B cell (primary cell): ENCODE measurements at places on chromosomes 6 and 20.

DNA sequence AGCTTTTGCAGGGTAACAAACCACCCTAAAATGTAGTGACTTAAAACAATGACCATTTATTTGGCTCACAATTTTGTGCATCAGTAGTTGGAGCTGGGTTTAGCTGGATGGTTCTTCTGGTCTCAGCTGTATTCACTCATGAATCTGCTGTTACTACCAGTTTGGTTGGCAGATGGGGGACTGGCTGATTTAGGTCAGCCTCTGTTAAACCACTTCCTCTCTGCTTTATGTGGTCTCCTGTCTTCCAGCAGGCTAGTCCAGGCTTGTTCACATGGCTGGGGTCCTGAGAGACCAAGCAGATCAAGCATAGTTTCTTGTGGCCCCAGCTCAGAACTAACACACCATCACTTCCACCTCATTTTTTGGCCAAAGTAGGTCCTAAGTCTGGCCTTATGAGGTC, 67.2 kb upstream of the LAMP5 start:
- no peak for DNase-seq

DNA sequence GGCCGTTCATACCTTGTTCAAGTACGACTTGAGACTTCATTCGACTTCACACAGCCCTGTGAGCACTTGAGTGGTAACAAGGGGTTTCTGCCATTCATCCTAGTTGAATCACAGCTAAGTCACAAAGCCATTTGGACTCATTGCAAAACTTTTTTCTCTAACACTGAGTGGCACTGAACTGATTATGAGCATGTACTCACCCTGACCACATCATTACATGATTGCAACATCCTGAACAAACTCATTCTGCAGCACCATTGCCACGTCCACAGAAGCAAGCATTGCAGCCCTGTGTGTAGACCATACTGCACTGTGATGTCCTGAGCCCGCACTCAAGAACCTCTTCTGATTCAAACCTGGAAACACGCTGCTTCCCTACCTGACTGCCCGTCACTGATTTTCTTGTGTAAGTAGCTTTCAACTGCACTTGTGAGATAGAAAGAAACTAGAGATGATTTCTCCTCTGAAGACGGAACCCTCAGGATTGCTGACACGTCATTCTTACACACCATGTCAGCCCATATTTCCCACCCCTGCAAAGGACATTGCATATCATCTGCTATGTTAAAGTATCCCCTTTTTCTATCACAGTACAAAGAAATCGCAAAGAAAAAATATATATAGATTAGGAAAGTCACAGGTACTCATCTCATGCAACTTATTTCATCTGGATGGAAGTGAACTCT, 81.6 kb downstream of the C6orf118 start:
- DNase-seq, result no peak

- peak; percentile 94 for DNase-seq
Observed at GRCh38 chr20:32972181-32973076, 31.8 kb downstream of the SUN5 start.

DNA sequence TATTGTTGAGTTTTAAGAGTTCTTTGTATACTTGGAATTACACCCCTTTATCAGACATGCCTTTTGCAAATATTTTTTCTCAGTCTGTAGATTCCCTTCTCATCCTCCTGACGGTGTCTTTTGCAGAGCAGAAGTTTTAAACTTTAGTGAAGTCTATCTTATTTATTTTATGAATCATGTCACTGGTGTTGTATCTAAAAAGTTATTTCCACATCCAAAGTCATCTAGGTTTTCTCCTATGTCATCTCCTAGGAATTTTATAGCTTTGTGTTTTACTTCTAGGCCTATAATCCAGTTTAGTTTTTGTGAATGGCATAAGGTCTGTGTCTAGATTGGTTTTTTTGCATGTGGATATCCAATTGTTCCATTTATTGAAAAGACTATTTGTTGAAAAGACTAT, 271.3 kb downstream of the KIF16B start:
- no peak for DNase-seq

- DNase-seq, result peak; percentile 7
Observed at GRCh38 chr20:9458138-9458796, 56.1 kb upstream of the LAMP5 start.

- DNase-seq, result peak; percentile 64
Observed at GRCh38 chr6:41298785-41299502, 12.5 kb upstream of the TREM1 start.

GRCh38 chr6:139007428-139007827, 19.4 kb upstream of the REPS1 start:
- DNase-seq, result no peak

DNA sequence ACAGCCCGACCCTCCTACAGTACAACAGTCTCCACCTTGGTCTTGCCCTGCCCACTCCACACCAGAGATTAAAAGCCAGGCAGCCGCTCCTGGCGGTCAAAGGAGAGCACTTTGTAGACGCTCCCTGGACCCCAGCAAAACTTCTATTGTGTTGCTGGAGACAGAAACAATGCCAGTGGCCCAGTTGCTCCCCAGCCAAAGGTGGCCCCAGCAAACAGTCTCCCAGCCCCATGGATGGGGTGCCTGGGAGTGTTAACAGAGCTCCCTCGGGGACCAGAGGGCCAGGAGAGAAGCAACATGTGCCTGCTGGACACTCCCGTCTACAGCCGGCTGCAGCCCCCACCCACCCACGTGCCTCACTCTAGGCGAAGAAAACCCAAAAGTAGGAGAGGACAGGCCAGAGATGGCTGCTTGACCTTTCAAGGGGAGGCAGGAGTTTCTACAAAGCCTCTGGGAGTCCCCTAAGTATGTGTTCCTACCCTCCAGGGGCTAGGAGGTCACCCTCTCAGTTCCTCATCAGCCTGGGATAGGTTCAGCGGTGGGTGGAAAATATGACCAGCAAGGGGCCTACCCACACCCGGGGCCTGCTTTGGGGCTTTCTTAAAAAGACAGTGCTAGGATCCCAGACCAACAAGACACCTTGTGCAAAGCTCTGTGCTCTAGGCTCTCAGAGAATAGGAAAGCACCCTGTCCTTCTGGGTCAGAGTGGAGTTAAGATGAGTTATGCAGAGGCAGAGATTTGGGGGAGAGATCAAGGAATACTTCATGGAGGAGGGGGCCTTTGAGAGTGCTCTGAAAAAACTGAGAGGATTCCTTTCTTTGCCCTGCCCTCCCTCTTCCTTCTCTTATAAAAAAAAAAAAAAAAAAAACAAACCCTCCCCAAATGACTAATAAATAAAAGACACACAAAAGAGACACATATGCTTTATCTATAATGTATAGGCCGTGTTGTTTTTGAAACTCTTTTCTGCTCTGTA, 19.0 kb upstream of the PREX1 start:
- peak; percentile 67 for DNase-seq

- DNase-seq, result peak; percentile 74
Observed at GRCh38 chr6:158849899-158850806, 31.0 kb upstream of the EZR start.

- peak; percentile 19 for DNase-seq
Observed at GRCh38 chr6:95431637-95432228, 145.6 kb upstream of the MANEA start.
